Lung (tissue), 17 donors: ENCODE measurements at places on chromosomes 12 and 14. TPM values are rescaled to one million over a fixed set of nuclear protein-coding genes. Genes with fewer than 3 reads are reported as not detected.

The CLEC1B gene
- polyA plus RNA-seq = 0.57 TPM

The CTSG gene
- polyA plus RNA-seq = 0.65 TPM

The AHSA1 gene
- 119 TPM for polyA plus RNA-seq

The SERPINA9 gene
- not detected for polyA plus RNA-seq

The DENR gene
- 19.9 TPM for polyA plus RNA-seq

The LPAR5 gene
- polyA plus RNA-seq = 0.51 TPM

The TMEM233 gene
- polyA plus RNA-seq = 0.13 TPM

The MCRS1 gene
- polyA plus RNA-seq = 50.0 TPM

The MMAB gene
- polyA plus RNA-seq = 90.2 TPM

The TRIM9 gene
- 0.38 TPM for polyA plus RNA-seq

The RD3L gene
- polyA plus RNA-seq = not detected
